Activated T-cell treated with anti-CD3 and anti-CD28 coated beads for 48 hours (primary cell): ENCODE measurements at places on chromosomes 16 and 17.

DNA sequence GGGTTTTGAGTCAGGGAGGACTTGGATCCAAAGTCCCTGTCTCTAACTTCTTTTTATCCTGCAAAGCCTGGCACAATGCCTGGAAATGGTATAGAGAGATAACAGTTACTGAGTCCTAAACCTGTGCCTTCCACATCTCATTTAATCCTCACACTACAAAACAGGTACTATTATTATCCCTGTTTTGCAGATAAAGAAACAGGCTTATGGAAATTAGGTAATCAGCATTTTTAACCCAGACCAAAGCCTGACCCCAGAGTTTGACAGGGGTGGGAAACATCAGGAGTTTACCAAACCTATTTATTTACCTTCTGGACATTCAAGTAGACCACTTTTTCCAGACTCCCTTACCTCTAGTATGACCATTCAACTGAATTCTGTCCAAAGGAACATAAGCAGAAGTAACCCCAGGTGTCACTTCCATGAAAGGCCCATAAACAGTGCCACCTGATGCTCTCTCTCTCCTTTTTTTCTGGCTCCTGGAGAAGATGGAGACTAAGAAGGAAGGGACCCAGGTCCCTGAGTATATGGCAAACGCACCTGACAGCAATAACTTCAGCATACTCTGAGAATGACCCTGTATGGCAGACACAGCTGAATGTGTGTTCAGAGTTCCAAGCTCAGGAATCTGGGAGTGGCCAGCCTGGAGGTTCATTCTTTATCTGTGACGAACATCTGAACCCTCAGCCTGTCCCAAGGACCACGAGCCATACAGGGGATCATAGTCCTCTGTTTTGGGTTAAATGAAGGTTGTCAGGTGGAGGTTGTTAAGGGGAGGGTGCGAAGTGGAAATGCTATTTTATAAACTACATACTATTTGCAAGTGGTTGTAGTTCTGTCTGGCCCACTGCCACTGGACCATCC lies 62.7 kb downstream of the HLF start:
- no peak for DNase-seq

DNA sequence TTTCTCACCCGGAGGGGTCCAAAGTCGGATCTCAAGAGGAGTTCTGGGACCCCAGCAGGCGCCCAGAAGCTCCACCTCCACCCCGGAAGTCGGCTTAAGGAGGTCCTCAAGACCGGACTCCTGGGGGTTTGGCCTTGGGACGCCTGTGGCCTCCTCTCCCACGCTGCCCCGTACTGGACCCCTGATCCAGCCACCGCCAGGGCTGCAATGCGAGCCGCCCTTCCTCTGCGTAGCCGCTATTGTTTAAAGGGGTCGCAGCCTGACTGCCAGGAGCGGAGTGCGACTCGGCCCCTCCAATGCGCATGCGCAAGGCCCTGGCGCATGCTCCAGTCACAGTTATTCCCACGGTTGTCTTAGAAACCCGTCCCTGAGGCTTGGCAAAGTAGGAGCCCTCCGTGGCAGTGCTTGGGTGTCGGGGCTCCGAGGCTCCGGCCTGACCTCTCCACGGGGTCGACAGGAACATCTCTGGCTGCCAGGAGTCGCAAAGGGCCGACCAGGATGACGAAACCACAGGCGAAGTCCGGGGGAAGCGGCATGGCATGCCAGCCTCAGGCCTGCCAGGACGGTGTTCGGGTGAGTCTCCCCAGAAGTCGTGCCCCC lies 719.0 kb downstream of the KCNJ18 start:
- DNase-seq: no peak

DNA sequence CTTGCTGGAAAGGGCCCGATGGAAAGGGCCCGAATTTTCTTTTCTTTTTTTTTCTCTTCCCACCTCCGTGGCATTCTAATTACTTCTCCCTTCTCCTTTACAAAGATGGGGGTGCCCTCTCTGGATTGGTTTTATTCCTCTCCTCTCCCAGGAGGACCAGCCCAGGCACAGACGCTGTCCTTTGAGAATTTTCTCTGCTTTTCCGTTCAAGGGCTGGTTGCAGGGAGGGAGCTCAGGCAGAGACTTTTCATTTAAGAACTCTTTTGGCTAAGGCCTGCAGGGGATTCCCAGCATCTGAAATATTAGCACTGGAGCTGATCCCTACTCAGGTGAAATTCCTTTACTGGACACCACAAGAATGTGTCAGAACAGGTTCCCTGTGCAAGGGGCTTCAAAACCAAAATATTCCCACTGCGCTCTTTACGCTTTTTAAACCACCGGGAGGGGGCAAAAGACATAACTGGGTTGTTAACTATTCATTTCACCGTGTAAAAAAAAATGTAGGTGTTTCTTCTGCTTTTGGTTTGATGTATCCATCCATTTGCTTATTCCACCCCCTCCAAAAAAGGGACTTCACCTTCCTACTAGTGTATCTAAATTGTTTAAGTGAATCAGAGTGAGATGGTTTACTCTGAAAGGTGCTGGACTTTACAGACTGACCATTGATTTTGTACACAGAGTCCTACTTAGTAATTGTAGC lies 1.4 kb downstream of the NFAT5 start:
- DNase-seq: no peak

GRCh38 chr17:50219939-50220465 lies 18.6 kb upstream of the COL1A1 start:
- DNase-seq: no peak

- DNase-seq: no peak
These were observed 36.8 kb upstream of the CES5A start for GRCh38 chr16:55912022-55912421.
